Endothelial cell of umbilical vein (primary cell): ENCODE measurements at places on chromosomes 2 and 18. TPM values are rescaled to one million over a fixed set of nuclear protein-coding genes. Genes with fewer than 3 reads are reported as not detected.

GRCh38 chr2:177998006-177998405 lies 74.6 kb downstream of the PDE11A start:
- H3K27ac ChIP-seq: no peak overlapping the region
- no peaks in the 10 kb centered on the region for H3K4me1 ChIP-seq
- H3K36me3 ChIP-seq: no peaks in the 10 kb centered on the region
- peaks cover 2% of the 10 kb centered on the region for H3K27me3 ChIP-seq

- no peak overlapping the region for H3K27ac ChIP-seq
- no peak for DNase-seq
- no peaks in the 10 kb centered on the region for H3K27me3 ChIP-seq
- no peaks in the 10 kb centered on the region for H3K36me3 ChIP-seq
- H3K4me1 ChIP-seq: no peaks in the 10 kb centered on the region
Observed at GRCh38 chr18:52481116-52481515, 141.1 kb downstream of the DCC start.

DNA sequence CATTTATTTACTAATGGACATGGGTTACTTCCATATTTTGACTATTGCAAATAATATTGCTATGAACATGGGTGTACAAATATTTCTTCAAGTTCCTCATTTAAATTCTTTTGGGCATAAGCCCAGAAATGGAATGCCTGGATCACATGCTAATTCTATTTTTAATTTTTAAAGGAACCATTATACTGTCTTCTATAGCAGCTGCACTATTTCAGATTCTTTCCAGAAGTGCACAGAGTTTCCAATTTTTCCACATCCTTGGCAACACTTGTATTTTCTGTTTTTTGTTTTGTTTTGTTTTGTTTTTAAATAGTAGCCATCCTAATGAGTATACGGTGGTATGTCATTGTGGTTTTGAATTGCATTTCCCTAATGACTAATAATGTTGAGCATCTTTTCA lies 8.5 kb upstream of the RALBP1 start:
- no peaks in the 10 kb centered on the region for H3K36me3 ChIP-seq
- DNase-seq: no peak
- H3K27ac ChIP-seq: no peak overlapping the region
- H3K27me3 ChIP-seq: no peaks in the 10 kb centered on the region

DNA sequence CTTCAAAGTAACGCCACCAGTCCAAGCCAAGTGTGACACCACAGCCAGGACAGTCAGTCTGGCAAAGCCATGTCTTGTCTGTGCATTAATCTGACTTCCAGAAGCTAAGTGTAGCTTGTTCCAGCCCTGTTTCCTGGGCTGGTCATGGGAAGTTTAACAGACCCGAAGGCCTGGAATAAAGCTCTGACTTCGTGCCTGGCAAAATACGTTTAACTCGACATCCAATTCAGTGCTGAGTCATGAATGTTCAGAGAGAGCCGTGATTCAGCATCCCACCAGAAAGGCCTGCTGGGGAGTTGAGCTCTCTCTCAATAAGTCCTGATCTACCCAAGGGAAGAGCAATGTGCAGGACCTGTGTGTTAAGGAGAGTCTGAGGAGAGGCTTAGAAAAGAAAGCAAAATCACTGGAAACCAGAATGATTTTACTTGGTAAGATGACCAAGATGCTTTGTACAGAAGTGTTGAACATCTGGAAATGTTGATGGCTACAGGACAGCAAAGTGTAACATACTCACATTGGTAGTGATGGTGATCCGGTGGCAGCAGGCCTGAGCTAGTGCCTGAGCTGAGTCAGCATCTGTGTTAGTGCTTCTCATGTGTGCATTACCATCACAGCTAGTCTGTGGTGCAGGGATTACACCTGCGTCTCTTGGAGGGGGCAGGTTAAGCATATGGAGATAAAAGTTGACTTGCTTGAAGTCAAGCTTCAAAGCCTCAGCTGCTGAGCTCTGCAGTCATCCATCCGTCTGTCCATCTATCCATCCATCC lies 743.7 kb upstream of the HS6ST1 start:
- no peak overlapping the region for H3K27ac ChIP-seq
- no peaks in the 10 kb centered on the region for H3K36me3 ChIP-seq
- no peak overlapping the region for H3K4me3 ChIP-seq
- H3K27me3 ChIP-seq: no peaks in the 10 kb centered on the region

GRCh38 chr2:54685263-54685775 lies 38.1 kb upstream of the EML6 start:
- no peak overlapping the region for H3K4me3 ChIP-seq
- H3K27me3 ChIP-seq: peaks cover 4% of the 10 kb centered on the region
- H3K27ac ChIP-seq: no peak overlapping the region
- no peaks in the 10 kb centered on the region for H3K4me1 ChIP-seq

TM4SF20 gene
- total RNA-seq: not detected in 2 replicates

DNA sequence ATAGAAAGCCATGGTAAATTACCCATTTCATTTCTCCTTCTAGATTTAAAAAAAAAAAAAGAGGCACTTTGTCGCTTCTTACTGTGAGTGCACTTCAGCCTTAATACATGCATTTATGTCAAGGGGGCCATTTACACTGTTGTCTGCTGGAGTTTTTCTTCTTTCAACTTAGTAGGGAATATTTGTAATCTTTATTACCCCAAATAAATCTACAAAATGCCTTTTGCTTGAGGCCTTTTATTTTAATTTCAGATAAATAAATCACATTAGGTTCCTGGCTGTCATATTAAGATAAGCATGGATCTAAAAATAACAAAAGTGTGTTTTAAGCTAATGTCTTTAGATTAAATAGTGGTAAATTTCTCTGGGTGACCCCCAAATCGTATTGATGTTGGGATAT lies 276.0 kb downstream of the NCKAP5 start:
- no peak overlapping the region for H3K27ac ChIP-seq
- no peak for DNase-seq
- no peaks in the 10 kb centered on the region for H3K27me3 ChIP-seq
- peaks cover 6% of the 10 kb centered on the region for H3K4me1 ChIP-seq
- no peaks in the 10 kb centered on the region for H3K36me3 ChIP-seq
